ENCODE measurements at places on chromosomes 11 and 22. TPM values are rescaled to one million over a fixed set of nuclear protein-coding genes. Genes with fewer than 3 reads are reported as not detected.

DNA sequence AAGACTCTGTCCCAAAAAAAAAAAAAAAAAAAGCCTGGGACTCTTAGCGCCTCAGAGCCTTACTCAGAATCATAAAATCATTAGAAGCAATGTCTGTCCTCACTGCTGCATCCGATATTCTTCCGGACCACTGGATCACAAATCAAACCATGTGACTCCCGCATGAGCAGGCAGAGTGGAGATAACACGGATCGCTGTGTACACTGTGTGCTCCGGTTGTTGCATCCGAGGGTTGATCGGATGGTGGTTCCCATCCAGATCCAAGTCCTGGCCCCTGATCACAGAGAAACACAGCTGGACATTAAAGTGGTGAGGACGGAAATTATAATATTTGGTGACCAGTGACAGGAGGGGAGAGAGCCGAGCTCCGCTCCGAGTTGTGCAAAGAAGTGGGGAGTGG lies 9.7 kb upstream of the TXNRD2 start:
- no peaks in the 10 kb centered on the region for H3K27me3 ChIP-seq
- H3K4me1 ChIP-seq = peaks cover 23% of the 10 kb centered on the region
- no peak overlapping the region for H3K27ac ChIP-seq
- no peaks in the 10 kb centered on the region for H3K36me3 ChIP-seq
- no peak for DNase-seq

- no peak overlapping the region for H3K4me3 ChIP-seq
- H3K27ac ChIP-seq = no peak overlapping the region
- no peaks in the 10 kb centered on the region for H3K36me3 ChIP-seq
Measured at GRCh38 chr11:8728563-8728962, 46.0 kb downstream of the RPL27A start.

DNA sequence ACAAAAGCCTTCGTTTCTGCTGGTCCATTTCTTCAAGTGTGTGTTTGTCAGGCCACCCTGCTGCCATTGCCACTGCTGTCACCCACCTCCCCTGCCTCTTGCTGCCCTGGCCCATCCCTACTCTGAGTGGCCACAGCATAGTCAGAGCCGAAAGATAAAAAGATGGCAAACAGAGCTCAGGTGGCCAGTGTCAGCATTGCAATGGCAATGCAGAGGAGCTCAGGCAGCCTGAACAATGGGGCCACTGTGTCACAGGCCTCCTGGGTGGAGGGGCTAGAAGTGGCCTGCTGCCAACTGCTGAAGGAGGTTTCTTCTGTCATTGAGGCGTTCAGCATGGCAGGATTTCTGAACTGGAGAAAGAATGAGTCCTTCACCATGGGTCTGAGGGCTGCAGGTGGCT lies 137.1 kb downstream of the CSNK2A3 start:
- no peak for DNase-seq
- no peak overlapping the region for H3K27ac ChIP-seq
- H3K36me3 ChIP-seq = no peaks in the 10 kb centered on the region

UBQLNL gene
- total RNA-seq = 0.35 TPM

All from GM23338 (cell line).